ENCODE measurements at places on chromosomes 5 and 9. TPM values are rescaled to one million over a fixed set of nuclear protein-coding genes. Genes with fewer than 3 reads are reported as not detected.

SLC45A2 gene
- 0.15 TPM for total RNA-seq

SEMA6A gene
- total RNA-seq: 180 TPM

RBM18 gene
- total RNA-seq: 22.2 TPM

CNTNAP3 gene
- total RNA-seq: 1.5 TPM

NEUROG1 gene
- total RNA-seq: not detected

SLC4A9 gene
- 0.23 TPM for total RNA-seq

SV2C gene
- total RNA-seq: 0.15 TPM

ARSB gene
- total RNA-seq: 19.3 TPM

SLC25A48 gene
- total RNA-seq: not detected

PROB1 gene
- 7.3 TPM for total RNA-seq

CDC25C gene
- 3.8 TPM for total RNA-seq

PCDHGB1 gene
- total RNA-seq: 3.1 TPM

FOXD4L3 gene
- not detected for total RNA-seq

OR5C1 gene
- not detected for total RNA-seq

Measured in endothelial cell (in vitro differentiated cells).